GM23248 (cell line): ENCODE measurements at places on chromosomes 16 and 17.

- DNase-seq, result no peak
Measured at GRCh38 chr16:17508303-17508702, 37.5 kb upstream of the XYLT1 start.

- DNase-seq, result no peak
Measured at GRCh38 chr17:64767269-64767997, 105.3 kb upstream of the SMURF2 start.

- no peak for DNase-seq
Measured at GRCh38 chr17:19303367-19303776, 59.2 kb downstream of the B9D1 start.

GRCh38 chr17:2040942-2041560 lies 771 bp upstream of the OVCA2 start:
- DNase-seq, result no peak

GRCh38 chr16:72015124-72015523 lies 6.6 kb downstream of the DHODH start:
- no peak for DNase-seq

GRCh38 chr17:50117202-50118051 lies 12.5 kb downstream of the SAMD14 start:
- DNase-seq, result peak; percentile 84

DNA sequence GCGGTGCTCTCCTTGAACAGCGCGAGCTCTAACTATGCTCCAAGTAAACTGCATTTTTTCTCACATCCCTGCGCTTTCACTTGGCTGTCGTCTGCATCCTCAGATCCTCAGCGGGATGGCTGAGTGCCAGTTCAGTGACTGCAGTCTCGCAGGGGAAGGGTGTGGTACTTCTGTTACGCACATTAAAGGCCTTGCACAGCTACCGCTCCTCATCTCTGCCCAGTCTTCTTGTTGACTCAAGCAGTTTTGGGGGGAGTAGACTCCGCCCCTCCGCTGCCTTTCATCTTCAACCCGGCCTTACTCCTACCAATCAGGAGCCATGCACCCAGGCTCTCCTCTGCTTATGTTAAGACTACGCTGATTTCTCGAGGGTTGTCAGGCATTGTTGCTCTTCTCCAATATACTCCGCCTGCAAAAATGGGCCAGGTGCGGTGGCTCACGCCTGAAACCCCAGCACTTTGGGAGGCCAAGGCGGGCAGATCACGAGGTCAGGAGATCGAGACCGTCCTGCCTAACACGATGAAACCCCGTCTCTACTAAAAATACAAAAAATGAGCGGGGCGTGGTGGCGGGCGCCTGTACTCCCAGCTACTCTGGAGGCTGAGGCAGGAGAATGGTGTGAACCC lies 10.0 kb downstream of the ATP5PD start:
- DNase-seq, result peak; percentile 97

- peak; percentile 88 for DNase-seq
Measured at GRCh38 chr17:7329997-7330637, 982 bp upstream of the NEURL4 start.

- peak; percentile 63 for DNase-seq
Measured at GRCh38 chr17:39740357-39741111, 2.8 kb downstream of the GRB7 start.

- DNase-seq, result peak; percentile 88
Measured at GRCh38 chr17:32998887-32999228, 7.2 kb downstream of the SPACA3 start.

DNA sequence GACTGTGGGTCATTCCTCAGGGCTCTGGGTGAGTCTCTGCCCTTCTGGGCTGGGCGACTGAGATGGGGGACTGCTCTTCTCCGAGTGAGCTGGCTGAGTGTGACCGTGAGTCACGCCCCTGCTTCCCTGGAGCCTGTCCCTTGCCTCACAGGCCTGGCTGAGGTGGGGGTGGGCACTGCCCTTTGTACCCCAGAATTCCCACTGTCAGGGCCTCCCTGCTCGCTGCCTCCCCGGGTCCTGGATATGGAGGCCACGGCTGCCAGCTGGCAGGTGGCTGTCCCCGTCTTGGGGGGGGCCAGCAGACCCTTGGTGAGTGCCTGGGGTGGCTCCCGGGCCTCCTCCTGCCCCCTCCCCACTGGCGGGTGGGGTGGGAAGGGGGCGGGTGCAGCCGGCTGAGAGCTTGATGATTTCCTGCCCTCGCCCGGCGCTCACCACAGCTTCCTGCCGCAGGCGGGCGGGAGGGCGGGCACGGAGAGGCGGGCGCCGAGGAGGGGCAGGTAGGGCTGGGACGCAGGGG lies at the start of gene LAT:
LAT (plus strand) TSS at position 434 of the 517 bp plus-strand sequence. CDS start 366 bp downstream, outside the sequence.
- peak; percentile 33 for DNase-seq

DNA sequence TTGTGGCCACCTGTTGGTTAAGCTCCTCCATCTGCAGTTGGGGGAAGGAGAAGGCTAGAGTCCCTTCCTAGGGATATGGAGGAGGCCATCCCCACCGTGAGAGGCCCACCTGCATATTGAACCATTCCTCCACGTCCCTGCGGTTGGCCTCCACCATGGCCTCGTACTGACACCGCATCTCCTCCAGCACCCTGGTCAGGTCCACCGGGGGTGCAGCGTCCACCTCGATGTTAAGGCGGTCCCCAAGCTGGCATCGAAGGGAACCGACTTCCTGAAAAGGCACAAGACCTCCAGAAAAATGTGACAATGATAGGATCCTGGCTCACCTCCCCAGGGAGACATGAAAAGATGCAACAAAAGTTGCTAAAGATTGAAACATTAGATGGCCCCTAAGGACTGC lies 3.0 kb downstream of the KRT32 start:
- peak; percentile 6 for DNase-seq

- DNase-seq, result no peak
Measured at GRCh38 chr16:49514073-49514980, 140.7 kb downstream of the C16orf78 start.

DNA sequence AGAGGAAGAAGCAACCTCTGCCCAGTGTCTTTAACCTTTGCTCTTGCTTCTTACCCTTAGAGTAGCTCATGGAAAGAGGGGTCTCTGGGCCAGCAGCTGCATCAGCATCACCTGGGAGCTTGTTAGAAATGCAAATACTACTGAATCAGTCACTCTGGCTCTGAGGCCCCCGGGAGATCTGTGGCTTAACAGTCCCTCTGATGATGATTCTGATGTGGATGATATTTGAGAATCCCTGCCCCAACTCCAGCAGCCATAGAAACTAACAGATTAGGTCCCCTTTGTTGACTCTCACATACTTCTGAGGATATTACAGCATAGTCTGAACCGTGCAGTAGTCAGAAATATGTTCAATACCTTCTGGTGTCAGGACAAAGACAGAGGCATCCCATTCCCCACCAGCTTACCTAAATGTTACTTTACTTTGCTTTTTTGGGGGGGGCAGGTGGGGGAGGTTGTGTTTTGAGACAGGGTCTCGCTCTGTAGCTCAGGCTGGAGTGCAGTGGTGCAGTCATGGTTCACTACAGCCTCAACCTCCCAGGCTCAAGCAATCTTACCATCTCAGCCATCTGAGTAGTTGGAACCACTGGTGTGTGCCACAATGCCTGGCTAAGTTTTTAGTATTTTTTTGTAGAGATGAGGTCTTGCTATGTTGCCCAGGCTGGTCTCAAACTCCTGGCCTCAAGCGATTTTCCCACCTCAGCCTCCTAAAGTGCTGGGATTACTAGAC lies 220.1 kb downstream of the CCDC182 start:
- DNase-seq, result no peak

DNA sequence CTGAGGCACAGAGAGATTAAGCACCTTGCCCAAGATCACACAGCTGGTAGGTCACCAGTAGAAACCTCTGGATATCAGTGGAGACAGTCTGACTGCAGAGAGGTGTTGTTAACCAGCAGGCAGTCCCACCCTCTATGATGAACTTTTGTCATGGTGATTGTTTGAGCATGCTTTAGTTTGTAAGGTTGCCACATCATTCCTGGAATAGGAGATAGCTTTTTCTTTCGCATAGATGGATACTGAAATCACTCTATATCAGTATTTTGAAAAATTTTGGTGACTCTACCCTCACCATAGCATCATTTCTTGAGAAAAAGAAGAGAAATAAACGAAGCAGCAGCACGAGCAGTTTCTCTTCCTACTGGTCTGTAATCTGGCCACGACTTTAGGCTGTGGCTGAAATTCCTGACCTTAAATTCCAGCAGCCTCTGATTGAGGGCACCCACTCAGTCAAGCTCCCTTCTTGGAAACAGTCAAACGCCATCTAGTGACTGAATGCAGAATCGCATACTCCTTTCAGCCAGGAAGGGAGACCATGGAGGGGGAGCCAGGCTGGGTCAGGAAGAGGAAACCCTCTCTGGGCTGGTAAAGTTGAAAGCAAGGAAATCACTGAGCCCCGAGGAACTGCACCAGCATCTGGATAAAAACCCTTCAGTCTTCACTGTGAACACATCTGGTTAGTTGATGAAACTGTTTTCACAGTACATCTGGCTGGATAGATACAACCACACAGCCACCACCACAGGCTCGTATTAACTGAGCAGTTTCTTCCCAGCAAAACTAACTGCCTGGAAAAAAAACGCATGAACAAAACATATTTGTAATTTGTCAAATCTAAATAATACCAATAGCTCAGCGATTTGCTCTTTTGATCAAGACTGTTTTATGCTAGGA lies 108.5 kb upstream of the XYLT1 start:
- DNase-seq, result peak; percentile 82

DNA sequence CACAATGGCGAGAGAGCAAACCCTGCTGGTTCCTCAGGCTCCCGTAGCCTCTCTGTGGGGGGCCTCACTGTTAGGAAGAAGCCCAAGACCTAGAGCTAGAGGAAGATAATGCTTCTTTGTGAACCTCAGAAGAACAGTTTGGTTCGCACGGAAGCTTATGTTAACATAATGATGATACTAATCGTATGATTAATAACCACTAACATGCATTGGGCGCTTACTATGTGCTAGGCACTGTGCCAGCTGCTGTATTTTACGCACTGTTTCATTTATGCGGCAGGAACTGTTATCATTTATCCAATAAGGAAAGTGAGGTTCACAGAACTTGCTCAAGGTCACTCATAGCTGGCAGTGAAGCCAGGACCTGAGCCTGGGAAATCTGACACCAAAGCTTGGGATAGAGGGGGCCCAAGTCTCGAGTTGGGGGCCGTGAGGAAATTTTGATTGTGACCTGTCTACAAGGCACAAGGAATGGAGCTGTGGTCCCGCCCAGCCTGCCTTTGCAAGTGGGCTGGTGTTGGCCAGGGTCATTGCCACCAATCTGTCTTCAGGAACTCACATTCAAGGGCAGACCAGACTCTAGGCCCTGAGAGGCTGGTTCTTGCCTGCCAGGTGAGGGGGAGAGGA lies 6.8 kb downstream of the PRCD start:
- peak; percentile 93 for DNase-seq

DNA sequence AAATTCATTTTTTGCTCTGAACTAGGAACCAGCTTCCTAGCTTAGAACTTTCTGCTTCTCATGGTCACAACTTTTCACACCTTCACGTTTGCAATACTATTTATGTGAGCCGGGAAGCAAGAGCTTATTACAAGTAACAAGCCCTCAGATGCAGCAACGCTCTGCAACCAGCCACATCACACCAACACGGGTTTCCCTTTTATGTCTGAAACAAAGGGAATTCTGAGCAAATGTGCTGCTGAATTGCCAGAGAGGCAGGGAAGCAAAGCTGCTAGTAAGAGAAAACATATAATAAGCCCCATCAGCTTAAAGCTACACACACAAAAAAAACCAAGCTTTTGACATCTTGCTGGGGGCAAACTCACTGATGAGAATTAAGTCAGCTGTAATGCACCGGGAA lies 122.2 kb downstream of the SLC39A11 start:
- DNase-seq, result no peak

DNA sequence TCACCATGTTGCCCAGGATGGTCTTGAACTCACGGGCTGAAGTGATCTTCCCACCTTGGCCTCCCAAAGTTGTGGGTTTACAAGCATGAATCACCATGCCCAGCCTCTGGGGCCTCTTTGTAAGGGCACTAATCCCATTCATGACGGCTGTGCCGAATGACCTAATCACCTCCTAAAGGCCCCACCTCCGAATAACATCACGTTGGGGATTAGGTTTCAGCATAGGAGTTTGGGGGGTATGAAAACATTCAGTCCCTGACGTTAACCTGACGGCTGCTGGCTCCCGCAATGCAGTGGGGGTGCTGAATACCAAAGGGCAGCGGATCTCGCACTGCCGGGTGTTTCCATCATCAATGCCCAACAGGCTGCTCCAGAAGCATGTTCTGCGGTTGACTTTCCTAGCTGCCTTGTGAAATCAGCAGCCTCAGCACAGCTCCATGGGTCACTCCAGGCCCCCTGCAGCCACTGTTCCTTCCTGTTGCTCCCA lies 120.8 kb upstream of the SEC14L1 start:
- no peak for DNase-seq

DNA sequence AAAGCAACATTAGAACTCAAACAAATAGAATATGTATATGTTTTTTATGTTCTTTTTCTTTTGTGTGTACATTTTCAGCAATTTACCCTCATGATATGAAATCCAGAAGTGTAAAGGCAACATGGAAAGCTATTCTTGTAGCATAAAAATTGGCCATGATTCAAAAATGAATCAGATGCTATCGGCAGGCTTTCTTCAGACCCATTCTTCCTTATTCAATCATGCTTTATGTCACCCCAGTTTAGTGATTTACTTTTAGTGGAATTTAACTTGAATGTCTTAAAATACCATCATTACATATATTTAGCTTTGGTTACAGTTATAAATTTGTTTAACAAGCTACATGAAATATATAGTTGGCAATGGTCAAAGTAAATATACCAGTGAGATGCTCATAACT lies 21.4 kb upstream of the SMIM36 start:
- DNase-seq, result no peak
